A549 treated with Mapracorat at 1 μM for 4 hours (cell line): ENCODE measurements at places on chromosomes 12 and 14. TPM values are rescaled to one million over a fixed set of nuclear protein-coding genes. Genes with fewer than 3 reads are reported as not detected.

The MIPOL1 gene
- total RNA-seq: 2.1 to 3.0 TPM (median 2.6 TPM) in 5 replicates

The RD3L gene
- total RNA-seq: not detected in 5 replicates

The IPO4 gene
- total RNA-seq: 72.5 to 89.6 TPM (median 84.6 TPM) in 5 replicates

The EIF2S1 gene
- 224 to 339 TPM (median 231 TPM) in 5 replicates for total RNA-seq

The MSRB3 gene
- total RNA-seq: 18.5 to 29.2 TPM (median 21.9 TPM) in 5 replicates

The TCL1A gene
- not detected in 5 replicates for total RNA-seq

The TMTC2 gene
- total RNA-seq: 0.67 to 1.8 TPM (median 1.1 TPM) in 5 replicates

The KRT6C gene
- total RNA-seq: not detected in 5 replicates

The GRIP1 gene
- total RNA-seq: 1.4 to 2.6 TPM (median 1.6 TPM) in 5 replicates

The HOXC4 gene
- total RNA-seq: 2.1 to 3.7 TPM (median 3.3 TPM) in 5 replicates
